ENCODE measurements at places on chromosomes 6 and 20.
A peak's percentile ranks its signal among the peaks of the same experiment; 100 is the strongest.

GRCh38 chr20:58678806-58679205 lies 13.8 kb upstream of the NPEPL1 start:
- no peak for DNase-seq

GRCh38 chr6:18447552-18447951 lies 60.4 kb downstream of the RNF144B start:
- DNase-seq: no peak

DNA sequence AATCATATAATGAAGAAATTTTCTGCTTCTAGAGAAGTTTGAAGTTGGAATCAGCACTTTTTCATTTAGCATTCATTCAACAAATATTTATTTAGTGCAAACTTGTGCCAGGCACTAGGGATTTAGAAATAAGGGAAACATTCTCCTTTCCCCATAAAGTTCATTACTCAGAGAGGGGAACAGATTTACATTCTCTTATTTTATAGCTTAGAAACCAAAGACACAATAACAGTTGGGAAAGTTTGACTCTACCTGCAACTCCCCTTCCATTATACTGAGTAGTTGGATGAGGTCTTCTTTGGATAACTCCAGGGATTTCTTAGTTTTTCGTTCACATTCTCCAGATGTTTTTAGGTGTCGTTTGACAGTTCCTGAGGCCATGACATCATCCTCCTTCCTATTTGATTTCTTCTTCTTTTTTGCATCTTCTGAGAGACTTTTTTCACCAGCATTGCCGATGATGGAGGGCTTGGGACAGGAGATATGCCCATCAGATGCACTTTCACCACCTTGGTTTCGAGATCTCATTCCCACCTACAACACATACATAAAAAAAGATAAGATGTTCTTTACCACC lies 79.1 kb downstream of the FILIP1 start:
- DNase-seq: no peak

- DNase-seq: no peak
Observed at GRCh38 chr6:38233161-38233791, 406.5 kb downstream of the BTBD9 start.

- DNase-seq: no peak
Observed at GRCh38 chr20:42920776-42921175, 268.9 kb downstream of the PTPRT start.

- DNase-seq: no peak
Observed at GRCh38 chr6:149208134-149208601, 109.3 kb upstream of the TAB2 start.

- no peak for DNase-seq
Observed at GRCh38 chr20:40393197-40394079, 295.6 kb downstream of the MAFB start.

GRCh38 chr6:108120311-108120710 lies 45.5 kb upstream of the NR2E1 start:
- no peak for DNase-seq

DNA sequence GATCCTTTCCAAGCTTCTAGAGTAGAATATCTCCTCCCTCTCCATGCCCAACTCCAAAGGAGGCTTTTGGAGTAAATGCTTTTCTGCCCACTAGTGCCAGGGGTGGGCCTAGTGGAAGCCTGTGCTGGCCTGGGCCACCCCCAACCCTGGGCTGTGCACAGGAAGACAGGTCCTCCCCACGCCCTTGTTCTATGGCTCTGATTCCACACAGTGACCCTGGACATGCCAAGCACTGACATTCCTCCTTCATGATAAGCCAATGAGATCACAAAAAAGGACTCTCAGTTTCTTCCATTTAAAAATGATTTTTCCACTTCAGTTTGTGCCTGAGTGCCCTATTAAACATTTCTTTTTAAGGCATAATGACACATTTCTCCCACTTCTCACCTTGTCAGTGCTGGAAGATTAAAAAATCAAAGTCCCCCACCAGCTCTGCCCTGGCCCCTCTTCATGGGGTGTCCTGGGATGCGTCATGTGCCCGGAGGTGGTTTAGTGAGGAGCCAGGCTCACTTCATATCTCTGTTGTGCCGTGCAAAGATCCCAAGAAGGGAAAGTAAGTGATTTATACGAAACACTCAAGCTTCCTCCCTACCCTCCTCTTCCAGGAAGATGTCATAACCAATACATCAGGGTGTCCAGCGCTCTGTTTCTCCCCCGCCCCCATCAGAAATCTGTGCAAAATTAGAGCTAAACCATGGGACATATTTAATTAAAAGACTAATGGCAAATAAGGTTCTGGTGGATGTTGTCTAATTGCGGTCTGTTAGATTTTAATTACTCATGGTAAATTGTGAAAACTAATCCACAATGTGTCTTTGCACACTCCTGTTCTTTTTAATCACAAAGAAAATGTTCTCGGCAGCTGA lies 255.0 kb downstream of the NRN1 start:
- DNase-seq: no peak

DNA sequence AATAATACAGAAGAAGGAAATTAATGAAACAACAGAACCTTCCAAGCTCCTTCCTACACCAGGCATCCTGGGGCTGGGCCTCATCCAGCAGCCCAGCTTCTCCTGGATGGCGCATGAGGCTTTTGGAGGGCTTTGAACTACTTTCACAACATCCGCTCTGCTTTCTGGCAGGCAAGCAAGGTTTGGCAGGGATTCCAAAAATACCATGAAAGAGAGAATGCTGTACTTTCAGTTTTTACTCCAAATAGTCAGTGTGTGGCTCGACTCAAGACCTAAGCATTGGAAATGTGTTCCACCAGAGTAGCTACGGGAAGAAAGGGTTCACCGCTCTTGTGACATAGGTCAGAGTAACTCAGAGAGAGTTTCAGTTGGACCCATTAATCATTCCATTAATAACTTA lies 125.4 kb downstream of the OPRM1 start:
- peak; percentile 64 for DNase-seq

DNA sequence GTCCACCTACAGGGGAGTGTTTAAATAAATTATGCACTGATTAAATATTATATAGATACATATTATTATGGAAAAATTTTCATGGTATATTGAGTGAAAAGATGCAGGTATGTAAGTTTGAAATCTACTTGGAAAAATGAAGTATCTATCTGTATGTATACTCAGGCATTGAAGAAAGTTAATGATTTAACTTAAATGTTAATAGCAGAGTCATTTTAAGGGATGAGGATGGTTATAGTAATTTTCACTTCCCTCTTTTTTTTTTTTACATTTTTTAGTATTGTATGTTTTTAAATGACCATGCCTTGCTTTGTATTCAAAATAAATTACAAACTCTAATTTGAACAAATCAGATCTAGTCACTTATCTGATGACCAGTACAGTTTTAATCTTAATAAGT lies 43.2 kb upstream of the NOTCH4 start:
- DNase-seq: no peak

DNA sequence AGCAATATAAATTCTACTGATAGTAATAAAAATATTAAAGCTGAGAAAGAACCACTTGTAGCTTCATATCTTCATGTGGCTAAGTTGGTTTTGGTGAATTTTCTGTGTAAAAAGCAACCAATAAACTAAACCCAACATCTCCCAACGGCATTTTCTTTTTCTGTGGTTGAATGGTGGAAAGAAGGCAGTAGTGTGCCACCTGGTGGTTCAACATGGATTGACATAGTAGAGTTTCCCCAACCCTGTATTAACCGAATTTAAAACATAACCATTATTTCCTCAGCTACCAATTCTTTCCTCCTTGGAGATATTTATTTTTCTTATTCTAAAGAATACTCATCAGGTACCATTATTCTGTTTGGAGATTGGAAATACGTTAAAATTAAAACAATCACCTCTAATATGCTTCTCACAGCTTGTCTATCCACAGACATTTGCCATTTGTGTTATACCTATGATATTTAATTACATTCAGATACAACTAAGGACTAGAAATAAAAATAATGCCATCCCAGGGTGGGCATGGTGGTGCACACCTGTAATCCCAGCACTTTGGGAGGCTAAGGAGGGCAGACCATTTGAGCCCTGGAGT lies 117.1 kb upstream of the EEF1E1 start:
- DNase-seq: peak; percentile 22

DNA sequence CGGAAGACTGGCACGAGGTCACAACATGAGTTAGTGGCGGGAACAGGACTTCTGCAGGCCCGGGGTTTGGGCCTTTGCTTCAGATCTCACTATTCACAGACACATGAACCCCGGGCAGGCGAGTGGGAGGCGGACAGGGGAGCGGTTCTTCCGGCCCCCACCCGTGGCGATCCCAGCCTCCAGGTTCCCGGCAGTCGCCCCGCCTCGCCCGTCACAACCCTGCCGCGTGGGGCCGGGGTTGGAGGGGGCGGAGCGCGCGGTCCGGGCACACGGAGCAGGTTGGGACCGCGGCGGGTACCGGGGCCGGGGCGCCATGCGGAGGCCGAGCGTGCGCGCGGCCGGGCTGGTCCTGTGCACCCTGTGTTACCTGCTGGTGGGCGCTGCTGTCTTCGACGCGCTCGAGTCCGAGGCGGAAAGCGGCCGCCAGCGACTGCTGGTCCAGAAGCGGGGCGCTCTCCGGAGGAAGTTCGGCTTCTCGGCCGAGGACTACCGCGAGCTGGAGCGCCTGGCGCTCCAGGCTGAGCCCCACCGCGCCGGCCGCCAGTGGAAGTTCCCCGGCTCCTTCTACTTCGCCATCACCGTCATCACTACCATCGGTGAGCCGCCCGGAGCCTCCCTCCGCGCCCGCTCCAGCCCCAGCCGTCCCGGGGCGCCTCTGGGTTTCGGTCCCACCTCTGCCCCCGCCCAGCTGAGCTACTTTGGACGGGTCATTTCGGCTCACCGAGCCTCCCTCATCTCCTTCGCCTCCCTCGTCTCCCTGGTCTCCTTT lies at the start of gene KCNK15:
Gene KCNK15 (plus strand): TSS at position 268 of the 769 bp plus-strand sequence. CDS start 46 bp downstream, at position 314.
- DNase-seq: peak; percentile 54

GRCh38 chr6:138235205-138235604 lies 16.9 kb upstream of the PBOV1 start:
- DNase-seq: no peak

- DNase-seq: no peak
Observed at GRCh38 chr6:45423824-45424450, 46.2 kb upstream of the SUPT3H start.

- peak; percentile 2 for DNase-seq
Observed at GRCh38 chr20:63085151-63085861, 78.5 kb upstream of the BHLHE23 start.

GRCh38 chr20:43459022-43459942 lies 1.6 kb downstream of the SRSF6 start:
- peak; percentile 22 for DNase-seq

DNA sequence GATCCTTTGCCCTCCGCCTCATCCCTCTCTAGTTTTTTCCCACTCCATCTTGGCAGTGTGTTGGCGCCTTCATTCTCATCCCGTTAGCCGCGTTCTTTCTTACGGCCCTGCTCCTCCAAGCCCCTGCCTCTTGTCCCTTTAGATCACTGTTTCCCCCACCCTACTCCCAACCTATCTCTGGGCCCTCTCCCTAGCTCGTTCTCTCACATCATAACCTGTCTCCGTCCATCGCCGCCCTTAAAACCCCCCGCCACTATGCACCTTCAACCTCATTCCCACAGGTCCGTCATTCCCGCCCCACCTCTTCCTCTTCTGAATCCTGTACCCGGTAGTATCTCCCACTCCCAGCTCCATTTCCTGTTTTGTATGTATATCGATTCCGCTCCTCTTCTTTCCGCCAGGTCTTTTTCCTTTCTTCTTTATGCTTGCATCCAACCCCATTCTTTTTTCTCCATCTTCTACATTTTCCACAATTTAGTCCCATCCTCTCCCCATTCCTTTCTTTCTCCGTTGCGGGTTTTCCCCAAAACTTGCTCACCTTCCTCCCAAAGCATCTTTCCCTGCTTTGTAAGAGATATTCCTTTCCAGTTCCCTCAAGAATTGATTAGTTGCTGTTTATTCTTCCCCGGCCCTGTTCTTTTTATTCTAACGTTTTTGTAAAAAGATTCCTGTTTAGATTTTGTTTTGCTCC lies 671 bp downstream of the EFHC1 start:
- DNase-seq: no peak

- DNase-seq: peak; percentile 51
Observed at GRCh38 chr6:4606821-4607704, 169.1 kb upstream of the CDYL start.

GRCh38 chr20:15609921-15610320 lies 963.3 kb downstream of the KIF16B start:
- no peak for DNase-seq

GRCh38 chr6:3001773-3002293 lies 2.1 kb downstream of the NQO2 start:
- DNase-seq: no peak

GRCh38 chr20:17616480-17617211 lies 46.8 kb downstream of the DSTN start:
- no peak for DNase-seq

DNA sequence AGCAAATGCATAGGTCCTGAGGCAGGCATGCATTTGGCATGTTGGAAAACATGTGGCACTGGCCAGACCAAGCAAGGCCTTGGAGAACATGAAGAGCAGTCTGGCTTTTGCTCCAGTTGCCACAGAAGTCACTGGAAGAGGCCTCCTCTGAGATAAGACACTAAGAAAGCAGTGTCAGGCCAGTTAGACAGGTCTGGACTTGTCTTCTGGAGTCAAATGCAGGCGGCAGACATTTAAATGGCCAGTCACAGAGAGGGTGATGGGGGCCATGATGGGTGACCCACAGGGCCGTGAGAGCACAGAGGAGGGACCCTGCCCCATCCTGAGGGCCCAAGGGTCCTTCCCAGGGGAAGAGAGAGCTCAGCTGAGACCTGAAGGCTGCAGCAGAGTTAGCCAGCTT lies 26.7 kb upstream of the ADA start:
- DNase-seq: no peak

DNA sequence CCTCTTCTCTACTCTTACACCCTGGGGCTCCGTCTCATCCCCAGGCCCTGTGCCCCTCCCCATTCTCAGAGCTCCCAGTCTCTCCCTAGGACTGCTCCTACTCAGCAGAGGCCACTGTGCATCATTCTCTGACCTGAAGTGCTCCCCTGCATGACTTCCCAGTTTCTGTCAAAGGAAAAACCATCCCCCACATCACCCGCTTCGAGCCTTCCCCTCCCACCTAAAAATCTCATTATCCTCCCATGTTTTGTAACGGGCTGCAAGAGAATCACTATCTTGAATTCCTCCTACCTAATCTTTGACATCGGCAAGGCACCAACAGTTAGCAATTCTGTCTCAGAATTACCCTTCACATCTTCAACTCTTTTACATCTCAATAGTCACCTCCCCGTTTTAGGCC lies 463.0 kb downstream of the PRKN start:
- DNase-seq: no peak

DNA sequence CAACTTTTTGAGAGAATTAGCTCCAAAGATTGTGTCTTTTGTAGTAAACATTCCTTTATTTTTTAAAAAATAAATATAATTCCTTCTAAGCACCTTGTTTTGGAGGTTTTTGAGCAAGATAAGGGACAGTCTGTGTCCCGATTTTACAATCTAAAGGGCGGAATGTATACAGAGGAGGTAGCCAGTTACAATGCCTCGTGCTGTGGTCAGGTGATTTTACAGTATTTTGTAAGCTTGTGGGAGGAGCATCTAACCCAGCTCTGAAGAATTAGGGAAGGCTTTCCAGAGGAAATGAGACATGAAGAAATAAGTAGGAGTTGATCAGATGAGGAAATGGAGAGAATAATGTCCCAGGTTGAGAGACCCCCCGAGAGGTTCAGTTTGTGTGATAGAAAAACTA lies 1.3 kb downstream of the HINT3 start:
- no peak for DNase-seq
